IPS-NIHi11 (cell line): ENCODE measurements at places on chromosomes 2 and 18.
A peak's percentile ranks its signal among the peaks of the same experiment; 100 is the strongest.

- no peak for DNase-seq
These were observed 4.6 kb downstream of the MBP start for GRCh38 chr18:77127769-77128671.

- no peak for DNase-seq
These were observed 57.9 kb downstream of the NCK2 start for GRCh38 chr2:105802587-105802986.

DNA sequence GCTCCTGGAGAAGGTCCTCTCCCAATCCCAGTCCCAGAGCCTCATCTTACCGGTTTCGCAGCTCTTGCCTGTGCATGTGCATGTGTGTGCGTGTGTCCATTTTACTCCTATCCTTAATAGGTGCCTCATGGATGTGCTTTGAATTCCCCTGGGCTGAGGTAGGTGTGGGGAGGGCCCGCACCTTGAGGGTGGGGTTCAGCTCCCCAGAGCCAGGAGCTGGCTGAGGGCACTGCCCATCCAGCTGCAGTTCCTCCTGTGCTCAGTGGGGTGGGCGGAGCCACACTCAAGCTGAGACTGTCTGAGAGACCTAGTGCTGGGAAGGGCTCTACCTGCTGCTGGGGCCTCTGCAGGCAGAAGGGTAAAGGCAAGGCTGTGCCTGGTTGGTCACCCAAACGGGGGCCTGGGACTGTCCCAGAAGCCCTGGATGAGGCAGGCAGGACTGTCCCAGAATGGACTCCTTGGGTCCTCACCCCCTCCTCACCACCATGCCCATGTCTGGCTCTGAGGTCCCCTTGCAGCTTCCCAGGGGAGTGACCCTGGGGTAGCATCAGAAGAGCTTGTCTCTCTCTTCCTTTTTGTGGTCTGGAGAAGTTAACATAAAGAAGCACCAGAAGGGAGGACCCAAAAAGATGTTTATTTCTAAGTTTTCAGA lies 8.9 kb downstream of the GDF7 start:
- DNase-seq = peak; percentile 65

- no peak for DNase-seq
These were observed 12.2 kb upstream of the ITPRID2 start for GRCh38 chr2:181879295-181879694.

DNA sequence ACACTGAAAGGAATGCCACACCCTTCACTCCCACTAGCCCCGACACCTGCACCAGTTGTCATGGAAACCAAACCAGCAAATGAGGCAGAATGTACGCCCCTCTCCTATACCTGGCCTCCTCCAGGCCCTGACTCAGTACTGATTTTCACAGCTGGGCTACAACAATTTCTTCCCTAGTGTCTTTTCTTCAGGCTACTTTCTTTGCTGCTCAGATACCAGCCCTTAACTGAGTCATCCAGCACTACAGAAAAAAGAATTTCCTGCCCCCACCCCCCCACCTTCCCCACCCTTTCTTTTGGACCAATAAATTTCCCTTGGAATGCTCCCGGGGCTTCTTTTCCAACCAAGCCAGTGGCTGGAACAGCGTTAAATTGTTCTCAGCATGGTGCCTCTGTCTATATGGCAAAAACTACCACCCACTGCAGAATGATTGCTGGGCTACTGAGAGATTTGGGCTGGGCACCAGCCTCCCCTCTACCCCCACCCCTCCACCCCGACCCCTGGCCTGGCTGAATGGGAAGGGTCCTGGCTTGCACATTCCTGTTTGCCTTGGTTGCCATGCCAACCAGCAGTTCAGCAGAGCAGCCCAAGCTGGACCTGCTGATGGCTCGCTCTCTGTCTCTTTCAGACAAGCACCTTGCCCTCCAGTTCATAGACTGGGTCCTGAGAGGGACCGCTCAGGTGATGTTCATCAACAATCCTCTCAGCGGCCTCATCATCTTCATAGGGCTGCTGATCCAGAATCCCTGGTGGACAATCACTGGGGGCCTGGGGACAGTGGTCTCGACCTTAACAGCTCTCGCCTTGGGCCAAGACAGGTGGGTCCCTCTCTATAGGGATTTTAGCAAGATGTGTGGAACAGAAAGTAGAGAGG lies 11.3 kb downstream of the SLC14A2 start:
- DNase-seq = peak; percentile 70

DNA sequence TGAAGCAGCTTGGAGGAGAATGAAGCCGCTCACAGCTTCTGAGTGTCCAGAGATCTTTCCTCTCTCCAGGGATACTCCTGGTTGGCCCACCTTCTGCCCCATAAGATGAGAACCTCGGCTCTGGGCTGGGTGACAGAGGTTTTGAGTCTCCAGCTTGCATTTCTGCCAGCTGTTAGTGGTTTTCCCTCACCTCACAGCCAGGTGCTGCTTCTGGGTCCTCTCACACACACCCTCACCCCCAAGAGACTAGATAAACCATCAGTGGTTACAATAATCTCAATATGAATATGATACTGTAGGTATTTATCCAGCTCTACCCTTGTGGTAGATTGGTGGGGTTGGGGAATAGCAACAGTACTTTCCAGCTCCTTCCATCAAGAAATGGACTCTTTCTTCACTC lies 161.7 kb upstream of the SIX3 start:
- DNase-seq = no peak

GRCh38 chr2:96156926-96157648 lies 11.8 kb upstream of the DUSP2 start:
- DNase-seq = no peak

- no peak for DNase-seq
These were observed 63.7 kb downstream of the BABAM2 start for GRCh38 chr2:27954221-27954673.

- DNase-seq = peak; percentile 24
These were observed 68.9 kb downstream of the PLCL1 start for GRCh38 chr2:197873293-197873701.
